NCI-H1436 (cell line): ENCODE measurements at places on chromosomes 16 and 17.

- DNase-seq, result no peak
Measured at GRCh38 chr16:86901483-86901882, 323.1 kb downstream of the FOXL1 start.

DNA sequence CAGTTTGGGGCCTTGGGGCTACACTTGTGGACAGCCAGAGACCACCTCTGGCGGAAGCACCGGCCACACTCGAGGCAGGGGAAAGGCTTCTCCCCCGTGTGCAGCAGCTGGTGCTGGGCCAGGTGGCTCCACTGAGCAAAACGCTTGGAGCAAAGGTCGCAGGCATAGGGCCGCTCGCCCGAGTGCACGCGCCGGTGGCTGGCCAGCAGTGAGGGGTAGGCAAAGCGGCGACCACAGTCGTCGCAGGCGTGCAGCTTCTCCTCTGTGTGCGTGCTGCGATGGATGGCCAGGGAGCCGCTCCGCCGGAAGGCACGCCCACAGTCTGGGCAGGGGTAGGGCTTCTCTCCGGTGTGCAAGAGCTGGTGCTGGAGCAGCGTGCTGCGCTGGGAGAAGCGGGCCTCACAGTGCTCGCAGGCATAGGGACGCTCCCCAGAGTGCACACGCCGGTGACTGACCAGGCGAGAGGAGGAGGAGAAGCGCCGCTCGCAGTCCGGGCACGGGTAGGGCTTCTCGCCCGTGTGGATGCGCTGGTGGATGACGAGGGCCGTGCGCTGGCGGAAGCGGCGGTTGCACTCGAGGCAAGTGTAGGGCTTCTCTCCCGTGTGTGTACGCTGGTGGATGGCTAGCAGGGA, 5.8 kb downstream of the ZNF689 start:
- DNase-seq, result no peak

GRCh38 chr17:10870336-10871050, 32.6 kb upstream of the PIRT start:
- no peak for DNase-seq

DNA sequence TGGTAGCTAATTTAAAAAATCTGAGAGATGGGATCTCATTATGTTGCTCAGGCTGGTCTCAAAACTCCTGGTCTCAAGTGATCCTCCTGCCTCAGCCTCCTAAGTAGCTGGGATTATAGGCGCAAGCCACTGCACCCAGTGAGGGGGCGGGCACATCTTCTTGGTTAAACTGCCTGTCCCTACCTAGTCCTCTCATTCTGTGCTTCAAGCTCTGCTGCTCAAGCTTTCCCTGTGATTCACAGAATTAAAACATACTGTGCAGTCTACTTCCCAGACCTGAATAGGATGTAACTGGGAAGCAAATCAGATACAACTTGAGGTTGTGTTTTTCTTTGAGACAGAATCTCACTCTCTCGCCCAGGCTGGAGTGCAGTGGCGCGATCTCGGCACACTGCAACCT, 2.3 kb downstream of the MRPL38 start:
- no peak for DNase-seq

GRCh38 chr17:2564877-2565276, 28.6 kb upstream of the PAFAH1B1 start:
- no peak for DNase-seq

- DNase-seq, result no peak
Measured at GRCh38 chr17:46949291-46950174, 26.6 kb downstream of the GOSR2 start.

DNA sequence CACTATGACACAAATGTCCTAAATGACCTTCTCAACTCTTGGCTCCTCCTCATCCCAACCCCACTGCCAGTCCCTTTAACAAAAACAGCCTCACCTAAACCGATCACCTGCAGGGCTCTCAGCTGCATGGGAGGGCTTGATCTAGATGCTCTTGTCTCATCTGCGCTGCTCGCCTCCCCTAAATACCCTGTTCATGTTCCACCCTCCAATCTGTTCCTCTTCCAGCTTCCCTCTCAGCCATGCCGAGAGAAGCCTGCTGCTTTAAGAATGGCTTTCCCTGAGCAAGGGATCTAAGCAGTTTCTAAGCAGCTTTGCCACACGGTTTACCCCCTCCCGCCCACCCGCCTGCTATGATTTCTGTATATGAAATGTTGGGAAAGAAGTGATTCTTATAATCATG, 23.7 kb downstream of the PIPOX start:
- DNase-seq, result no peak

GRCh38 chr17:55168958-55169687, 95.6 kb upstream of the HLF start:
- DNase-seq, result no peak

GRCh38 chr17:77571155-77571981, 387.1 kb upstream of the TNRC6C start:
- DNase-seq, result no peak

- no peak for DNase-seq
Measured at GRCh38 chr17:50584116-50584515, 23.6 kb downstream of the CACNA1G start.

GRCh38 chr17:33640629-33641028, 347.5 kb upstream of the ASIC2 start:
- DNase-seq, result no peak

DNA sequence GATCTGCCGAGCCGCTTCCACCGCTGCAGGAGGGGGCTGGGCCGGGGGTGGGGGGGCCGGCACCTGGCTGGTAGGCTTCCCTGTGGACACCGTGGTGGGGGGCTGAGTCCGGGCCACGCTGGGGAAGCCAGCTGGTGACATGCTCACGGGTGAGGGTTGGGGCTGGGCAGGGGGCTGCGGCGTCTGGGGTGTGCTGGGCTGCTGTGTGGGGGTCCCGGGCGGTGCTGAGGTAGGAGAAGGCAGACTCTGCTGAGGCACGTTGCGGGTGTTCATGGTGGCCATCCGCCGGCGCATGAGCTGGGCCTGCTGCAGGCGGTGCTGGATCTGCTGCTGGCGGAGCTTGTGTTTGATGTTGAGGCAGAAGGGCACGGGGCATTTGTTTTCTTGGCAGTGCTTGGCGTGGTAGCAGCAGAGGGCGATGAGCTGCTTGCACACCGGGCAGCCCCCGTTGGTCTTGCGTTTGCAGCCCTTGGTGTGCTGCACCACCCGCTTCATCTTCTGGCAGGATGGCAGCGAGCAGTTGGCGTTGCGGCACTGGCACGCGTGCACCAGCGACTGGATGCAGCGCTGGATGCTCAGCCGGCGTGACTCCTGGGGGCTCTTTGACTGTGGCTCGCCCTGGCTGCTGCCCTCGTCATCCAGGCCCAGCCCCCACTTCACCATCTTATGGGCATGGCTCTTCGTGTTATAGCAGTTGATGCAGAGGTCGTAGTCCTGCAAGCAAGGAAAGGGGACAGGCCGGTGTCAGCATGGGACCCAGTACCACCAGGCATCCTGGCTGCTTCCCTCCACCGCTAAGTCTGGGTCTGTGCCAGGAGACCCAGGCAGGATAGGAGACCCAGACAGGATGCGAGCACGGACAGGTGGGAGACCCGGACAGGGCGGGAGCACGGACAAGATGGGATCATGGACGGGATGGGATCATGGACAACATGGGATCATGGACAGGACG, 12.1 kb upstream of the TRAP1 start:
- no peak for DNase-seq

GRCh38 chr16:87435372-87436224, 43.5 kb downstream of the MAP1LC3B start:
- no peak for DNase-seq

GRCh38 chr17:1744551-1745512, 2.2 kb downstream of the SERPINF2 start:
- DNase-seq, result no peak

DNA sequence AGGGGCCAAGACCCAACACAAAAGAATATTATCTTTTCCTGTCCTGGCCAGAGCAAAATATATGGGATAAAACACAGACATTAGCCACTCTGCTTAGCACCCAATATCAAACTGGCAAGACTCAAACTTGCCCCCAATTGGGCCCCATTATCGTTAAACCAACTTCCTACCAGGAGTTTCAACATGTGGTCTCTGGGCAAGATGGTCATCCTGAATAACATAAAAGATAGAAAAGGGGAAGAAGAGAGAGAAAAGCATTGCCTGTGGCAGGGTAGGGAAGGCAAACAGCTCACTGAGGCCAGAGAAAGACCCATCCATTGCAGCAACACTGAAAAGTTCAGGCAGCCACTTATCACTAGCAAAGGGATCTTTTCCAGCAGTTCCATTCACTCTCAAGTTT, 502.1 kb downstream of the KIF2B start:
- DNase-seq, result no peak

DNA sequence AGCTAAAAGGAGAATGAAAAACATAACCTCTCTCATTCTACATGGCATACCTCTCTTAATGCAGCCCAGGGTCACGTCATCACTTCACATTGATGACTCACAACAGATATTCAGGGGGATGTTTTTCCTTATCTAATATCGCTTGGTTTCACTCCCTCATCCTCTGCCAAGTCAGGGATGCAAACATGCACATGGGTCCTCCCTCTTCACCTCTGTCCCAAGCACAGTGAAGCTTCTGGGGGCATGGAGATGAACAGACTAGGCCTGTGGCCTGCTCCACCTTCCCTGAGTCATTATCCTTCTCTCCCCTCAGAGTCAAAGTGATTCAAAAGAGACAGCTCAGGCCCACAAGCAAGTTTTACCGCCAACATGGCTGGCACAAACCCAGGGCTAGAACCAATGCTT, 2.3 kb upstream of the MT2A start:
- DNase-seq, result no peak

- DNase-seq, result no peak
Measured at GRCh38 chr17:62911114-62911513, 54.9 kb upstream of the TANC2 start.

GRCh38 chr16:17063201-17064139, 407.3 kb downstream of the XYLT1 start:
- DNase-seq, result no peak

GRCh38 chr16:49672753-49673152, 183.2 kb downstream of the ZNF423 start:
- no peak for DNase-seq

DNA sequence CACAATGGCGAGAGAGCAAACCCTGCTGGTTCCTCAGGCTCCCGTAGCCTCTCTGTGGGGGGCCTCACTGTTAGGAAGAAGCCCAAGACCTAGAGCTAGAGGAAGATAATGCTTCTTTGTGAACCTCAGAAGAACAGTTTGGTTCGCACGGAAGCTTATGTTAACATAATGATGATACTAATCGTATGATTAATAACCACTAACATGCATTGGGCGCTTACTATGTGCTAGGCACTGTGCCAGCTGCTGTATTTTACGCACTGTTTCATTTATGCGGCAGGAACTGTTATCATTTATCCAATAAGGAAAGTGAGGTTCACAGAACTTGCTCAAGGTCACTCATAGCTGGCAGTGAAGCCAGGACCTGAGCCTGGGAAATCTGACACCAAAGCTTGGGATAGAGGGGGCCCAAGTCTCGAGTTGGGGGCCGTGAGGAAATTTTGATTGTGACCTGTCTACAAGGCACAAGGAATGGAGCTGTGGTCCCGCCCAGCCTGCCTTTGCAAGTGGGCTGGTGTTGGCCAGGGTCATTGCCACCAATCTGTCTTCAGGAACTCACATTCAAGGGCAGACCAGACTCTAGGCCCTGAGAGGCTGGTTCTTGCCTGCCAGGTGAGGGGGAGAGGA, 6.8 kb downstream of the PRCD start:
- no peak for DNase-seq

- DNase-seq, result no peak
Measured at GRCh38 chr17:70172449-70172848, 3.1 kb downstream of the KCNJ2 start.

- DNase-seq, result no peak
Measured at GRCh38 chr16:20624205-20624604, 48.0 kb upstream of the ACSM2B start.

GRCh38 chr17:49545007-49545660, 30.5 kb upstream of the NXPH3 start:
- DNase-seq, result no peak

DNA sequence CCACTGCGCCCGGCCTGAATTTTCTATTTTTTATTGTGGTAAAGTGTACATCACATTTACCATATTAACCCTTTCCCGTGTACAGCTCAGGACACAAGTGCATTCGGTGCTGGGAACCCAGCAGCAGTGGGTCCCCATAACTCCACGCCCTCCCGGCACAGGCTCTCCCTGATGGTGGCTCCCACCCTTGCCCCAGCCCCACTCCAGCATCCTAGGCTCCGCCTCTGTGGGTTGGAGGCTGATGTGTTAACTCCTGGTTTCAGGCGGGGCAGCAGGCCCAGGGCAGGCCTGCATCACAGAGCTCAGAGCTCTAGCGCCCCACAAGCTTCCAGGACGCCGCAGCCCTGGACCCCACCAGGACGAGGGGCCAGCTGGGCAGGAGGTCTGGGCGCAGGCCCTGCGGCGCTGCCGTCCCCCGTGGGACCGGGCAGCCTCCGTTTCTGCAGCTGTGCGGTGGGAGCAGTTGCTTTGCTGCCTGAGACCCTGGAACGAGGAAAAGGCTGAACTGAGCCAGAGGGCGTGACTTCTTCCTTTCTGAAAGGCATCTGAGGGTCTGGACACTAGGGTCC, 19.6 kb downstream of the ZFPM1 start:
- no peak for DNase-seq

DNA sequence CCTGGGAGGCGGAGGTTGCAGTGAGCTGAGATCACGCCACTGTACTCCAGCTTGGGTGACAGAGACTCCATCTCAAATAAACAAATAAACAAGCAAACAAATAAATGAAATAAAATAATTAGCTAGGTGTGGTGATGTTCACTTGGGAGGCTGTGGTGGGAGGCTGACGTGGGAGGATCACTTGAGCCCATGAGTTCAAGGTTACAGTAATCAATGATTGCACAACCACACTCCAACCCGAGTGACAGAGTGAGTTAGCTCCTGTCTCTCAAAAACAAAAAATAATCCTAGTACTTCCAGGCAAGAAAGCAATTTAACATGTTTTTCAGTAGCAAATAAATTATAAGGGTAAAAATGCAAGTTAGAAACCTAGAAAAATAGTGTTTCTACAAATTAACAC, 26.4 kb downstream of the CFDP1 start:
- no peak for DNase-seq

GRCh38 chr16:82024316-82024715, 10.7 kb upstream of the HSD17B2 start:
- DNase-seq, result no peak
